Lower lobe of right lung (tissue), 2 donors: ENCODE measurements at places on chromosomes 3 and 15.

GRCh38 chr3:52404391-52404790, 40.5 kb downstream of the SEMA3G start:
- no peak for DNase-seq

- no peak for DNase-seq
These were observed 214.4 kb downstream of the LRTM1 start for GRCh38 chr3:54713455-54713854.

DNA sequence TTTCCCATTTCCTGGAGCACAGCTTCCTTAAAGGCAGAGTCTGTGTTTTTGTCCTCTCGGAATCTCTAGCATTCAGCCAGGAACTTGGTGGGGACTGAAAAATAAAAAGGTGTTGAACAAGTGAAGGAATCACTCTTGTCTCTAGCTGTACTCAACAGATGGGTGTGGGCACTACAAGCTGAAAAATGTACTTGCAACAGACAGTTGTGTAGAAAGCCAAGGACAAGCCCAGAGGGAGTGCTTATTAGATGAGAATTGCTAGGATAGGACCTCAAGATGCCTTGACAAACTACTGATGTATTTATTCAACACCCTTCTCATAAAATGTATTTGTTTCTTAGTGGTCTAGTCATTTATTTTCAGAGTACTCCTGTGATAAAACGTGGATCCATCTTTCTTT, 95.1 kb downstream of the CHCHD6 start:
- DNase-seq: no peak

DNA sequence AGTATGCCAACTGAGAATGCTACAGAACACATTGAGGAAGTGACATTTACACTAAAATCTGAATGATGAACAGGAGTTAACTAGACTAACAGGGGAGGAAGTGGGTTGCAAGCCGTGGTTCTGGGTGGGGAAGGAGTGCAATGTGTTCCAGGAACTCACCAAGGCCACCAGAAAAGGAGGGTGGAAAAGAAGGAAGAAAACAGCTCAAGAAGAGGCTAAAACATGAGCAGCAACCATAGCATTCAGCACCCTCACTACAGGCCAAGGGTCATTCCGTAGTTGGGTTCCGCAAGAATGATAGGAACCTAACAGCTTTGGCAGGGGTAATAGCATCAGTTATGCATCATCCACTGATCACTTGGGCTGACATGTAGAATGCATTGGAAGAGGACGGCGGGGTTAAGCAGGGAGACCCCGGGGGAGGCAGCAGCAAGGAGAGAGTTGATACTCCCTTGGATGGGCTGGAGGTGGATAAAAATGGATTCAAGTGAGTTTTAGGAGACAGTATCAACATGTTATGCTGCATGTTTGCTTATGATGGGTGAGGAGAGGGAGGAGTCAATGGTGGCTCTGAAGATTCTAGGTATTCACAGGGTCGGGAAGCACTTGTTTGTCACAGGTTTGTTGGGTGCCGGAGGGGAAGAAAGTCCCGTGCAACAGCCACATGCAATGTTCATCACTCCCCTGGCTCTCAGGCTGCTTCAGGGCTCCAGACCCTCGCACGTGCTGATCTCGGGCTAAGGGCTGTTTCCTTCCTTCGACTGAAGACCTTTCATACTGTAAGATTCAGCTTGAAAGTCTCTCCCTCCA, 53.2 kb downstream of the LIPC start:
- peak; percentile 60 for DNase-seq

GRCh38 chr3:144105542-144105941, 133.9 kb downstream of the DIPK2A start:
- DNase-seq: no peak

DNA sequence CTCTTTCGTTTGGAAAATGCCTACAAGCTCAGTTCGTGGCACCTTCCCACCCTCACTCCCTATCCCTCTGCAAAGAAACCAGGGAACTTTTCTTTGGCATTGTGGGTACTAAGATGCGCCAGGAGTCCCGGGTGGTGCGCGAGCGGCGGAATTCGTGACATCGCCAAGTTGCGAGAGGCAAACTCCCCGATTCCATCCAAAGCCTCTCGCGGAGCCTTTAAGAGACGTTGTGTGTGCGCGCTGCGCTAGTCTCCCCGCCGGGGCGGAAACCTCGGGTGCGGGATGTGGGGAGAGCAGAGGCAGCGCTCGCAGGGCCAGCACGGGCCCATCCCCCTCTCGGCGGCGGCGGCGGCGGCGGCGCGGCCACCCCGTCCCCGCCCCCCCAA, 443 bp upstream of the NR2F2 start:
- DNase-seq: peak; percentile 74

DNA sequence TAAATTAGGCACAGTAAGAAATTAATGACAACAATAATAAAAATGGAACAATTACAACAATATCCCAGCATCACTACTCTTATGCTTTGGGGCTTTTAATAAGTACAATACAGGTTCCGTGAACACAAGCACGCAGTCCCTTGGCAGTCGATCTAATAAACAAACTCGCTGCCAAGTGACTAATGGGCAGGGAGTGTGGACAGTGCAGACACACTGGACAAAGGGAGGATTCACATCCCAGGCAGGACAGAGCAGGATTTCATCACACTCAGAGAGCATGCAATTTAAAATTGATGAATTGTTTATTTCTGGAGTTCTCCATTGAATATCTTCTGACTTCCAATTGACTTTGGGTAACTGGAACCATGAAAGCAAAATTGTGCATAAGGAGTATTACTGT, 524.1 kb upstream of the CFAP20DC start:
- no peak for DNase-seq

- no peak for DNase-seq
These were observed 64.4 kb upstream of the SNRPA1 start for GRCh38 chr15:101359365-101359947.

- DNase-seq: no peak
These were observed 67.0 kb downstream of the IMPG2 start for GRCh38 chr3:101253396-101253795.

- DNase-seq: no peak
These were observed 156.3 kb downstream of the TIGIT start for GRCh38 chr3:114450008-114450596.

DNA sequence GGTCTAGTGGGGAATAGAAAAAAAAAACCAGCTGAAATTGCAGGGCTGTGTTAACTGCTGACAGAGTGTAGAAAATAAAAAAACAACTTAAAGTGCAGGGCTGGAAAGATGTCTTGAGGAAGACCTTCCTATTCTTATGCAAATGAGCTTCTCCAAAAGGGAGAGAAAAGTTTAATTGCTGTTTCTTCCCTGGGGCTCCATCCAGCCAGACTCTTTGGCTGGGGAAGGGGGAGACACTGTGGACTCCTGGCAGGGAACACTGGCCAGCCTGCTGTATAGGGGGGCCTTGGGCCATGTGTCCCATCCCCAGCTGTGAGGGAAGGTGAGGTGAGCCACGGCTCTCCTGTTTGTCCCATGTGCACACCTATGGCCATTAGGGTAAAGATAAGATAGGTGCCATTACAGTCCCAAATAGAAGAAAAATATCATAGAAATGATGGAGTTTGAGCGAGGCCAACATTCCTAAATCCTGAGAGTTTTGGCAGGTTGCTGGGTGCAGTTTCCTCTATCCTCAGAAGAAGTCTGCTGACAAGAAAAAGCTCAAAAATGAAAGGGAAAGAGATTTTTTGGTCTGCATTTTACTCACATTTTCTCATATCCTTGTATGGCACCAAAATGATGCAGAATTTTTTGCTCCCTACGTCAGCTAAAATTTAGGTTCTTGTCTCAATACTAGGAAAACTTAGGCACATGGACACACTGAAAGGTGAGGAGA, 901.7 kb downstream of the PLOD2 start:
- no peak for DNase-seq

DNA sequence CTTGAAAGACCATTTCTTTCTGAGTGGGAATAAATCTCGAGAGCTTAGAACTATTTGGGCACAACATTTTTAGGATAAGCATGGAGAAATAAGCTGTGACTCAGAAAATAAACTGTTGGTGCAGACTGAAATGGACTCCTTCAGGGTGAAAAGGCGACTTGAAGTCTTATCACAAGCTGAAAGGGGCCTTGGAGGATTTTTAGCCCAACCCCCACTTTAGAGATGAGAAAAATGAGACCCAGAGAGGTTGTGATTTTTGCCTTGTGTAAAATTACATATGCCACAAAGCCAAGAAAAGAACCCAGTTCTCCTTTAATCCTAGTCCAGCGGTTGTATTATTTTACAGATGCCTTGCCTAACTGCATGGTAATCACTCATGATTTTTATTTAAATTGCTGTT, 1.5 kb downstream of the ATP1B3 start:
- no peak for DNase-seq

GRCh38 chr15:68231102-68231818, 1.7 kb upstream of the CLN6 start:
- no peak for DNase-seq

DNA sequence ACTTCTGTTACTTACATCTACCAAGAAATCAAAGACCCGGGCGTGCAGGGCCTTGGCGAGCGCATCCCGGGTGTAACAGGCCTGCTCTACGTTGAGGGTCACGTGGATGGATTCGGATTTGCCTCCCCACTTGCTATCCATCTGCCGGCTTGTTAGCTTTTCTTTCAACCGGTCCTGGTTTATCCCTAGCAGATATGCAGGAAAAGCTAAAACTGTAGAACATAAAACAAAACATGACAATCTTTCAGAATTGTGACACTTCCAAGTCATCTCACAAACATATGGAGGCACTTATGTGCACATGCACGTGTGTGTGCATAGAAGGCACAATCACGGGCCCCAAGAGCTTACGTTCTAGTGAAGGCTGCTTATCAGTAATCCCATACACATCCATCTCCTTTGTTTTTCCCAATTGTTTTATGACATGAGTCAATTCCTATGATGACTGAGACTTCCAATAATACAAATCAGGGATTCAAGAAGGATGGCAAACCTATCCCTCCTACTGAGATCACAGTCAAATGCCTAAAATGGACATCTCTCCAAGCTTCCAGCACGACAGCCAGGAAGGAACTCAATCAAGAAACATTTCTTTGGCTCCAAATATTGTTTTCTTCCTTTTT, 11.3 kb downstream of the LDHAL6B start:
- no peak for DNase-seq

- DNase-seq: no peak
These were observed 24.4 kb upstream of the TP63 start for GRCh38 chr3:189606774-189607173.

DNA sequence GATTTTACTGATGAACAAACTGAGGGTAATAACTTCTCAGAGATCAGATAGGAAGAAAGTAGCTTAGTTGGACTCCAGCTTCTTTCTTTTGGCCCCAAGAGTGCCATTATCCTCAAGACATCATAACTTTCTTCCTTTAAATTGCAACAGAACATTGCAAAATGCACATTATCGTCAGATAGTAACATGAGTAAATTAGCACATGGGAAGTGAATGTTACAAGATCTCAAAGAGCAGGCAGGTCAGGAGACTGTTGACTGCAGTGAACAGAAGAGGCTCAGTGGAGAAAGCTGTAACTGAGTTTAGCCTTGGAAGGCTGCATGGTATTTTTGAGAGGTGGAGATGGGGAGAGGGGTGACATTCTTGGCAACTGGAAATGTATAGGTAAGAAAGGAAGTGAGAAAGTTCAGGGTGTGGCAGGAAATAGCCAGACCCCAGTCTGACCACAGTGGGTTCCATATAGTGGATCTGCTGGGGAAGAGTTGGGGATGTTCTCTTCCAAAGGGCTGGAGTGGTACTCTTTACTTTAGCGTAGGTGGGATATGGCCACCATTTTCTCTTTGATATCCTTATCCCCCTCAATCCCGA, 307.7 kb downstream of the RPLP1 start:
- no peak for DNase-seq

DNA sequence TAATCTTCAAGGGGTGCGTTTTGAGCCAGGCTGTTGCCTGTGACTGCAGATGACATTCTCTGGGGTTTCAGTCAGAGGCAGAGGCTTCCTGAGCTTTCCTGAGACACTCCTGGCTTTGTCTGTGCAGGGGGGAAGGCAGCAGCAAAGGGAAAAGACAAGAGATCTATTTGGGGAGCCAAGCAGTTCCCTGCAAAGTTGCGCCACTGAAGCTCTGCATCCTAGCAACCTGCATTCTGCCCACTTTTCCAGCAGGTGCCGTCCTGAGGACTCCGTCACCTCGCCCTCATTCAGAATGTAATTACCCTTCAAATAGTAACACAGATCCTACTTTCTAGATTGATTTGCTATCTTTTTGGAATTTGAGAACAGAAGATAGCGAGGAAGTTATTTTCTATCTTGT, 1.9 kb upstream of the TMEM158 start:
- DNase-seq: no peak

DNA sequence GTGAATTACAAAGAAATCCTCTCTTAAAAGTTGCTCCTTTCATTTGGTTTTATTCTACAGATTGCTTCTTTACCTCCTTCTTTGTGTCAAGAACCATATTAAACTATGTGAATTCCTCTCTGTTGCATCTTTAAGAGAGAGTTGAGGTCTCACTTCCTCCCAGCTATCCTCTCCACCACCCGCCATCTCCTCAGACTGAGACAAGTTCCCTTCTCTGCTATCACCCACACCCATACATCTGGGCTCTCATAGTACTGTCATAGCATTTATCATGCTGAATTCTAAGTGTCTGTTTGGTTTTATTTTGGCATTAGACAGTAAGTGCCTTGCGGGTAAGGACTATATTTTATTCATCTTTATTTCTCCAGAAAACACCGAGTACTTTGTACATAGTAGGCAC, 54.2 kb downstream of the B3GALNT1 start:
- DNase-seq: no peak

GRCh38 chr15:61634837-61635236, 405.7 kb upstream of the RORA start:
- no peak for DNase-seq

DNA sequence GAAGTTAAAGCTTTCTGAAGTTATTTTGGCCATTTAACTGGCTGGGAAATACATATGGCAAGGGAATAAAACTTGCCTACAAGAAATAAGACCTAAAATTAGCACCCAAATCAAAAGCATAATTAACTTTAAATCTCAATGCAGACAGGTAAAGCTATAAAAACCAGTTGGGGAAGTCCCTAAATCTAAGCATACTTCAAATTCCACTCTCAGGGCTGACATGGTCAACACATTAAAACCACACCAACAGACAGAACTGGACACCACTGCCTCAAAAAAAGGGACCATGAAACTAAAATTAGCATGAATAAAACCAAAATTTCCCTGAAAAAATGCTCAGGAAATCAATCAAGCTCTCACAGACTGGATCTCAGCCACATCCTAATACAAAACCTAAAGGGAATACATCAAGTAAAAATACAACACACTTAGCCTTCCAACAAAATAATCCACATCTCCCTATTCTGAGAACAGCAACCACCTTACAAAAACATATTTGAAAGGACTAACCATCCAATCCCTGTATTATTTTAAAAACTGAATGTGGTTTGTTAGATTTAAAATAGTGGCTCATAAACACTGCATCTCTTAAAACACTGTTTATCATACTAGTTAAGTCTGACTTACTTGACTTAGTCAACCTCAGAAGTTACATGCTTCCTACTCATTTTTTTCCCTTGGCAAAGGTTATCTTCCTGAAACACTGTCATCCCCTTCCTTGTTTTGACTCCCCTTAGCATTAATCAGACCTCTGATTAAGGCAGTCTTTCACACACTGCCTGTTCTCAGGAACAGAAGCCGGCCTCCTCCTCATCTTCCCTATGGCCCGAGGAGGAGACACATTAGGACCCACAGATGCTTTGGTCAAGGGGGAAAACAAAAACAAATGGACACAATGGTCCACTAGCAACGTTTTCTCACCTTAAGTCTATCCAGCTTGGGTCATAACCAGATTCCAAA, 8.3 kb downstream of the TRA2B start:
- DNase-seq: no peak

GRCh38 chr3:38565339-38566214, 69.4 kb downstream of the EXOG start:
- peak; percentile 19 for DNase-seq

- DNase-seq: no peak
These were observed 19.5 kb downstream of the AVEN start for GRCh38 chr15:34019369-34019990.

GRCh38 chr3:3309887-3310286, 130.4 kb upstream of the CRBN start:
- no peak for DNase-seq
